ENCODE measurements at places on chromosomes 2 and 18. TPM values are rescaled to one million over a fixed set of nuclear protein-coding genes. Genes with fewer than 3 reads are reported as not detected.

DNA sequence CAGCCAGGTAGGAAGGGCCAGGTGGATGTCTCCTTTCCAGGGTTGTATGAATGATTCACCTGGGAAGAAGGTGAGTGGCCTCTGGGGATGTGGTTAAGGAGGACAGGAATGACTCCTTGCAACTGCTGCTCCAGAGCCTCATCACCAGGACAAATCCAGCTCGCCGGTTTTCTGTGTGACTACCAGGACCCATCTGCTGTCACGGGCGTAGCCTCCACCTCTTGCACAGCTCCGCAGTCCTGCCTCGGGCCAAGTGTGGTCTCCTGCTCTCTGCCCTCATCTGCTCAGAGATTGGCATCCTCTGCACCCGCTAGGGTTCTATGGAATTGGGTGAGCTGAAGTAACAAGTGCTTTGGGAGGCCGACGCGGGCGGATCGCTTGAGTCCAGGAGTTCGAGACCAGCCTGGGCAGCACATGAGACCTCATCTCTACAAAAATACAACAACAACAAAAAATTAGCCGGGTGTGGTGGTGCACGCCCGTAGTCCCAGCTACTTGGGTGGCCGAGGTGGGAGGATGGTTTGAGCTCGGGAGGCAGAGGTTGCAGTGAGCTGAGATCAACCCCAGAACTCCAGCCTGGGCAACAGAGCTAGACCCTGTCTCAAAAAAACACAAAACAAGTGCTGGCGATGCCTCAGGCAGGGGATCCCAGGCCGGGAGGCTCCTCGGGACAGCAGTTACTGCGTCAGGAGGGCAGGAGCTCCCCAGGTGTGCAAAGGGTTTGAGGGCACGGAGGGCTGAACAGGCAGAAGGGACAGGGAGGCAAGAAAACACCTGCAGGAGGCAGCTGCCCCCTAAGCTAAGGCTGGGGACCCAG is 831 bp upstream of the D2HGDH start:
- no peak for DNase-seq

DNA sequence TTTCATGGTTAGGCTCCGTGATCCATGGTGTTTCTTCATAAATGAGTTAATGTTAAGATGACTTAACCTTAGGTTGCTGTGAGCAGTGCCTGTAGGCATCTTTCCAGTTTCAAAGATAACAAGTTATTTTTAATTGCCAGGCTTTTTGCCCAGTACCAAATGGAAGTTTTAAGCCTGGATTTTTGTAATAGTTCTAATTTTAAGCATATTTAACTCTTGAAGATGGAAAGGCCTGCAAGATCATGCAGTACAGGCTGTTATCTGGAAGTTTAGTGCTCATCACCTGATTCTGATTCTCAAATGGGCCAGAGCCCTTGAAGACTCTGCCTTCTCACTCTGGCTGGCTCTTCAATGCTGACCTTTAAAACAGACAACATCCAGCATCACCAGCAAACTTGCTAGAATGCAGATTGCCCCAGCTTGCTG is 141.3 kb downstream of the NCK2 start:
- DNase-seq: no peak

DNA sequence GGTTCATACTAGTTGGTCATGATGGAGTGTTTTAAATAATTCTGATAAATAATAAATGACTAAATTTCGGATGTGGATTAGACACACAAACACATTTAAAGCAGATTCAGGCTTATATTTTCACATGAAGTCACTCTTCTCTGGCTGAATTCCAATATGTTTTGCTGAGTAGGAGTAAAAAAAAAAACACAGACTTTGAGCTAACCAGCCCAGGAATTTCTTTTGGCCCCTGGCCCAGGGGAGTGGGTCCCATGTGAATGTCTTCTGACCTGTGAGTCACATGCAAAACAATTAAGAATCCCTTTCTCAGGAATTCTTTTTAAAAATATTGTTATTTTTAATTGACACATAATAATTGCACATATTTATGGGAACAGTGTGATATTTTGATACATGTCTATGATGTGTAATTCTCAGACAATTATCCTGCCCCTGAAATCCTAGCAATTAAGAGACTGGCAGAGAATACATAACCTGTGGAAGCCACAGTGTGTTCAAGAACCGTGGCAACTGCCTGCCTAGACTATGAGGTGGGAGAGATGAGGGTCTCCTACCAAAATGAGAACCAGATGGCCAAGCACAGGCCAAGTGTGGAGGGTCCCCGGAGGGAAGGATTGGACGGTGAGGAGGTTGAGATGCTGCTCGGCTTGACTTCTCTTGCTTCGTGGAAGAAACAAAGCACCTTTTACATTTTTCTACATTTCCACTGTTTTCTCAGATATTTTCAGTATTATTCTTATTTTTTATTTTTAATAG is 236.4 kb downstream of the PIEZO2 start:
- DNase-seq: peak; percentile 47

DNA sequence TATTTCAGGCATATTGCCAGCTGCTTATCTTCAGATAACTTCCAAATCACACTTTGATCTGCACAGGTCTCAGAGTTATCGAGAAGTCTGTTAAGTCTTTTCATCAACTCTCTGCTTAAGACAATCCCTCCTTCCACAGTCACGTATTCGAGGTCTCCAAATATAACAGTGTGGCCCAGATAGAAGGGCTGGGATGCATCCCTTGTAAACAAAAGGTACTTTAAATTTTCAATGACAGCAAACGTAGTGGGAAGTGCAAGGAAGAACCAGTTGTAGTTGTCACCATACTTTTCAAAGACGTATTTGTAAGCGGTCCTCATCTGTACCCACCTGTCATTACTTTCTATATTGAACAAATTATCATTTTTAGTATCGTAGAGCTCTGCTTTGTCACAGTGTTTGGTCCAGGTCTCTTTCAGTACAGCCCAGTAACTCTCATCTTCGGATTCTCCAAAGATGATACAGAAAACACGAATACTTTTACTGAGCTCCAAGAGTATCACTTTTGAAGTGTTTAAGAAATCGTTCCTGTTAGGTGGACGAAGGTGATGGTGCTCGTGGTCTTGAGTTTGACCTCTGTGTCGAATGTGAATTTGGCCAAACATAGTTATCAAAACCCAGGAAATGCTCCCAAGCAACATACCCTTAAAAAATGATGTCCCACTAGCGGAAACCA is 445 bp downstream of the C1GALT1C1L start:
- DNase-seq: no peak

GRCh38 chr2:64227603-64228125 is 83.4 kb upstream of the PELI1 start:
- no peak for DNase-seq

- DNase-seq: no peak
Measured at GRCh38 chr2:5482929-5483331, 209.3 kb upstream of the SOX11 start.

- DNase-seq: no peak
Measured at GRCh38 chr2:129751409-129751808, 228.1 kb upstream of the RAB6C start.

The MAP2 gene
- total RNA-seq: 11.2 TPM

The LINC00305 gene
- total RNA-seq: not detected

The ANO7 gene
- total RNA-seq: 1.0 TPM

The TMEM178A gene
- total RNA-seq: 0.25 TPM

The R3HDM1 gene
- total RNA-seq: 4.6 TPM
